ENCODE measurements at places on chromosomes 4 and X. TPM values are rescaled to one million over a fixed set of nuclear protein-coding genes. Genes with fewer than 3 reads are reported as not detected.

GRCh38 chrX:104935581-104935980 is 284.9 kb downstream of the TEX13A start:
- no peak for DNase-seq

DNA sequence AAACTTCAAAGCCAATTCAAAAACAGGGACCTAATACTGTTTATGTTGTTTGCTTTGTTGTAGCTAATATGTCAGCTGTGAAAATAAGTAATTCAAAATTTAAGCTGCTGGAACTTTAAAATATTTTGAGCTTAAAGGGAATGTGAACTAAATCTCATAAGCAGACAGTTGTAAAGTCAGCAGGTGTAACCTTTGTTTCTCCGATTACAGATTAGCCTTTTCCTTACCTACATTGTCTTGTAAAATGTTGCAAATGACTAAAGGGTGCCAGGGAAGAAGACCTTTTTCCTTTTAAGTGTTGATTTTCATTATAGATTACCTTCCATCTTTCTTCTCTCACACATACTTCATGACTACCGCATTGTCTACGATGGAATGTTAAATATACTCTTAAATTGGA is 405.1 kb downstream of the KCNIP4 start:
- no peak for DNase-seq

DNA sequence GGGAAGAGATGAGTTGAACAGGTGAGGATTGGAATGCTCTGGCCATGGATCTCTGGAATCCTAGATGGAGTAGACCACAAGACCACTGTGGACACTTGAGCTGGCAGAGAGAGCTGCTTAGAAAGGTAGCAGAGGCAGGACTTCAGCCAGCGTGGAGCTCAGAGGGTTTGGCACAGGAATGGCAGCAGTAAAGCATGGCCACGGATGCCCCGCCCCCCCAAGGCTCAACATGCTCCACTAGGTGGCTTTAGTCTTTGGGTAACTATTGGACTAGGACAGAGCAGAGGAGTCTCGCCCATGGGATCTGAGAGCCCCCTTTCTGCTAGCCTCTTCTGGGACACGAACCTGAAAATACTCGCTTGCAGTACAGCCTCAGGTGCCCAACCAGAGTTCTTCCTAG is 150.1 kb upstream of the NEIL3 start:
- no peak for DNase-seq

DNA sequence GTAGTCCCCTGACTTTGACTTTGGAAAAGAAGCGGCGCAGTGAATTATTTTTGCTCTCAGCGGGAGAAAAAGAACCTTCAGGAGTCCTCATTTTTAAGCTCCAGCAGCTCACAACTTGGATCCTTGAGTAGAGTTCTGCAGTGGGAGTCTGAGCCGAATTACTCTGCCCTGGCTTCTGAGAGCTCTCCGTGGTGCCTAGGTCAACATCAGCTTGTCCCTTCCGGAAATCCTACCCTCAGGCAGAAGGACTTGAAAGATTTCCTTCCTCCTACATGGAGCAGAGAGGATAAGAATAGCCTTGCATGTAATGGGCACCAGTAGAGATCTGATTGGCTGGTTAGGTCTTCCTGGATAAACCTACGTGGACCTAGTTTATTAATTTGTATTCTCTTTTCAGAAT is 549.7 kb upstream of the TENM3 start:
- DNase-seq: no peak

DNA sequence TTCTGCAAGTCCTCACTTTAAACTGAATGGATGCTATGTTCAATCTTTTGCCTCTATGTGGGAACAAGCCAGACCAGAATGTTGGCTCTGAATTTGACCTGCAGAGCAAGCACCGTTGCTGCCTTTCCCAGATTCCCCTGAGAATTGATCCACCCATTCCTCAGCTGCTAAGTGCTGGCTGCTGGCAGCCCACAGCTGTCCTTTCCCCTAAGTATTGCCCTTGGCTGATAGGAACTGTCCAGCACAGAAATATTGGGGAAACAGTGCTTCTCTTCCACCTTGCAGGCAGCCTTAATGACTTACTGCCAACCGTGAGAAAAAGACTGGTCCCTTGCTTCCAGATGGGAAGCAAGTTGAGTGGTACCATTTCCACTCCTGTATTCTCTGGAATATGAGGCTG is 475.9 kb downstream of the PDHA2 start:
- DNase-seq: no peak

Gene ADGRL3
- total RNA-seq: not detected
